ENCODE measurements at places on chromosomes 2 and 18.

DNA sequence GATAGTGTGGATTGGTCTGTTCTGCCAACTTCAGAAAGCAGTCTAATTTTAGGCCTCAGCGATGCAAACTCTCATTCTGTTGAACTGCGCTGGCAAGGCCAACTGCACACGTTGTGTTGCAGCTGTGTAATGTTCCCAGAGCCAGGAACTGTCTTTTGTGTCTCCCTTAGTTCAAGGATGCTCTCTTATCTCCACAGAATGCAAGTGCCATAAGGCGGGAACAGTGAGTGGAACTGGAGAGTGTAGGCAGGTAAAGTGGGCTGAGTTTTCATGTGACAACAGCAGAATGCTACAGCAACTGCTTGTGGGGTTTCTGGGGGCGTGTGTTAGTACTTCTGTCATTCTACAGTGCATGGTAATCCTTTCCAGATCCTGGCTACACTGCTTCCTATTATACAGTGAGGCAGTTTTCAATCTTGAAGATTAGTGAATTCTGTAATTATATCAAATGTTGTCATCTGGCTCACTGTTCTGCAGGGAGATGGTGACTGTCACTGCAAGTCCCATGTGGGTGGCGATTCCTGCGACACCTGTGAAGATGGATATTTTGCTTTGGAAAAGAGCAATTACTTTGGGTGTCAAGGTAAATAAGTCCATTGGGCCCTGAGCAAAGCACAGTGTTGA lies 125.8 kb downstream of the LAMA3 start:
- DNase-seq: no peak

- no peak for DNase-seq
Observed at GRCh38 chr18:72107647-72108383, 436.3 kb downstream of the CBLN2 start.

DNA sequence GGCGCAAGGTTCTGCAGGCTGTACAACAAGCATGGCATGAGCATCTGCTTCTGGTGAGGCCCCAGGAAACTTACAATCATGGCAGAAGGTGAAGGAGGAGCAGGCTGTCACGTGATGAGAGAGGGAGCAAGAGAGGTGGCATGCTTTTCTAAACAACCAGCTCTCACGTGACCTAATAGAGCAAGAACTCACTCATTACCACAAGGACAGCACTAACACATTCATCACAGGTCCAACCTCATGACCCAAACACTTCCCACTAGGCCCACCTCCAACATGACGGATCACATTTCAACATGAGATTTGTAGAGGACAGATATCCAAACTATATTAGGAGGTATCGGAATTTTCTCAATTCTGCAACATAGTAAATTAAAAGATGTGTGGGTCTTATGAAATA lies 108.8 kb upstream of the DLX2 start:
- no peak for DNase-seq

DNA sequence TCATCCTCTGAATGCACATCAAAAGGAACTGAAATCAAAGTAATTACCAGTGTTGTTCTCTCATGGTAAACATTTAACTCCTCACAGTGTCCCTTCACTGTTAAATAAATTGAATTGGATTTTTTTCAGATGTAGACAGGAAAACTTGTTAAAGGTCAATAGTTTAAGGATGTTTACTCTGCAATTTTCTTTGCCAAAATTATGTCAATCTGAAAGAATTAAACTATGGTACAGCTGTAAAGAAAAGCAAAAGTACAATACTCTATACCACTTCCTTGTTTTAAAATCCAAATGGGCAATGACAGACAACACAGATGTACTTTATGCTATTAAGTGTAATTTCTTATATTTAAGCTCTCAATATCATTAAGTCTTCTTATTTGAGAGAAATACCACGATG lies 153.2 kb downstream of the WDPCP start:
- DNase-seq: no peak

DNA sequence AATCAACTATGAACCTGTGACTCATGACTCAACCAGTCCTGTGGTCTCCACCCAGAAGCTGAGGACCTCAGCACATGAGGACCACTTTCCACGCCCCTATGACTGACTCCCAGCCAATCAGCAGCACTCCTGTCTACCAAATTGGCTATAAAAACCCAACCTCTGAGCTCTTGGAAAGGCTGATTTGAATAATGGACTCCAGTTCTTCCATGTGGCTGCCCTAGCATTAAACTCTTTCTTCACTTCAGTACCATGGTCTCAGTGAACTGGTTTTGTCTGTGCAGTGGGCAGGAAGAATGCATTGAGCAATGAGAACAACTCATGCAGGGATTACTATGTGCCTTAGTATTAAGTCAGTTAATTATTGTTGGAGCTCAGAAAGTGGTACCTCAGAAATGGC lies 78.3 kb downstream of the CMPK2 start:
- DNase-seq: no peak

GRCh38 chr18:68837665-68838451 lies 40.0 kb downstream of the CCDC102B start:
- no peak for DNase-seq

DNA sequence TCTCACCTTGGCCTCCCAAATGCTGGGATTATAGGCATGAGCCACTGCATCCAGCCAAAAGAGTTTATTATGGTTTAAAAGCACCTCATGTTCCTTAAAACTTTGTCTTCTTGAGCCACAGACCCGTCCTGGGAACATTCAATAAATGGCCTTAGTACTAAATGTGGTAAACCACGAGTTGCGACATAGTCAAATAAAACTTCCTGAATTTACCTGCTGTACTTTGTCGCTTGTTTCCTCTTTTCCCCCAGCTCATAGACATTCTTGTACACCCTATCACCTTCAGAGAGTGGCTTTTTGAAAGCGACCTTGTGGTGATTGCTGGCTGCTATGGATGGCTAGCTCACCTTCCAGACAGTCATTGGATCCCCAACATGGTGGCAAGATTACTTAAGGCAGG lies 310.4 kb downstream of the LRRTM1 start:
- DNase-seq: no peak

DNA sequence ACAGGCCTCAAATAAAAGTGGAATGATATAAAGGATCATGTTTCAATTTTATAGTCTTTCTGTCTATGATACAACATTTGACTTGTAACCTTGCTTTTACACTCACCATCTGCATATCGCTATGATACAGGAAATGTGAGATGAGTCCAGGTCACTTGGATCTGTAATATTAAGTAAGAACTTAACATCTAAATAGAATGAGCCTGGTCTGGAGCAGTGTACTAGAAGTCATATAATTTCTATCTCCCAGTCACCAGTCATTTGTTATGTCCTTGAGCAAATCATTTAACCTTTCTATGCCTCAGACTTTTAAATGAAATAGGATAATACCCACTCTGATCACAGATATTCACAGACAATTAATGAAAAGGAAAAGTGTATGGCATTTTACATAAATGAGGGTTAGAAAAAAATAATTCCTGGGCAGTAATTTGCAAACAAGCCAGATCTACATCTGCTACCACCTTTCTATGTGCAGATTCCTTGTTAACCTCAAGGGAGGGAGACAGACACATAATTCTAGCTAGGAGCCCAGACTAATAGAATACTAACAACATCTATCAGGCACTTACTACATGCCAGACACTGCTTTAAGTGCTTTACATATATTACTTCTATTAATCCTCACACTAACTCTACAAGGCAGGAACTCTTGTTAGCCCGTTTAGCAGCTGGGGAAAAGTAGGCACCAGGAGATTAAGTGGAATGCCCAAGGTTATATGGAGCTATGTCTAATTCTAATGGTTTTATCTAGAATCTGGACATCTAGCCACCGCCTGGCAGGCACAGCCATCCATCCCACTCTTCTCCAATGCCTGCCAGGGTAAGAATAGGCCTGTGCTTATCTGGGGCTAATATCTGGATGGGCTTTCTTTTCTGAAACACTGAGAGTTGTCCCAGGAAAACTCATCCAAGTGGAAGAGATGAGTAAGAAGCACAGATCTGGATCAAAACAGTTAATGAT lies 313.6 kb upstream of the CDH20 start:
- DNase-seq: no peak

- DNase-seq: no peak
Observed at GRCh38 chr2:193539188-193539587, 1344.5 kb upstream of the TMEFF2 start.

GRCh38 chr2:47062681-47063537 lies 92.2 kb downstream of the STPG4 start:
- DNase-seq: no peak

- peak; percentile 22 for DNase-seq
Observed at GRCh38 chr2:55232863-55233657, 572 bp downstream of the RPS27A start.

DNA sequence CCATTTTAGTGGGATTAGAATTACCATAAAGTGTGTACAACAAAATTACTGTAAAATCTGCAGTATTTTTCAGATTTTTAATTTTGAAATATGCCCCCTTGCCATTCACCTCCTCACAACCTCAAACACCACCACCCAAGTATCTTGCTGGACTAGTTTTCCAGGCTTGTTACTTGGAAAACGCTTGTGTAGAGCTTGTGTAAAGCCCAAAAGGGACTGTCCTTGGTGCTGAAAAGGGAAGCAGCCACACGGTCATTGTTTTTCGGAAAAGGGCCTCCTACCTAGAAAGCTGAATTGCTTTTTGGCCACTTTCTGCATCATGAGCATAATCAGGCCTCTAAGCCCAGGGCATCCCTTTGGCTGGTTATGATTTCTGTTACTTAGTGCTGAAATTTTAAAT lies 563.4 kb downstream of the LRRTM4 start:
- no peak for DNase-seq

- no peak for DNase-seq
Observed at GRCh38 chr2:111071600-111072171, 49.0 kb upstream of the BCL2L11 start.

DNA sequence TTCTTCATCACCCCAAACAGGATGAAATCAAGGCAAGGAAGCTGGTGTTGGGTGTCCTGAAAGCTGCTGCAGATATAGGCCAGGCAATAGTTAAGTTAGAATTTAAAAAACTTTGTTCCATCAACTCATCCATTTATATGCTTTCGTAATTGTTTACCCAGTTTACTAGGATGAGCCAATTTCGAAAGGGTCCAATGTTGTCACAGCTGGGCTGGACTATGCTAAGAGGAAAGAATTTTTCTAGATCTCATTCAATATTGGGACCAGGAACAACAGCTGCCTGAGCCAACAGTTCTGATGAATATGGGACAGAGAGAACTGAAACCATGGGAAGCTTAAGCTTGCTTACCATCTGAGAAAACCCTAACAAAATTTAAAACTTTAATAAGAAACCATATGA lies 21.6 kb upstream of the SP3 start:
- DNase-seq: no peak

- no peak for DNase-seq
Observed at GRCh38 chr2:191756761-191757160, 78.8 kb downstream of the NABP1 start.

DNA sequence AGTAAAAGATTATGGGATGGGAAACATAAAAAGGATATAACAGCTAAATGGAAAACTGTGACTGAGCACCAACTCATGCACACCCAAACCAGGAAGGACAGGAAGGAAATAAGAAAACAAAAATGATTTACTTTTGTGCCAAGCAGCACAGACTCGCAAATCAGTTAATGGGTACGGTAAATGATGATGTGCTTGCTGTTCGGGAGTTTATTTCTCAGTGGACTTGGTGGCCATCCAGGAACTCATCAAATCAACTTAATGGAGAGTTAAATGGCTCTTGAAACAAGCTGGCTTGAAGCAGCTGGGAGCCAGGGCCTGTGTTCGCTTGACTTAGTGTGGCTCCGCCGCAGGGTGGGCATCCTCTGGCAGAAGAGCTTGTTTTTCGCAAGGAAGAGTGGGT lies 36.2 kb downstream of the MTCL1 start:
- no peak for DNase-seq

DNA sequence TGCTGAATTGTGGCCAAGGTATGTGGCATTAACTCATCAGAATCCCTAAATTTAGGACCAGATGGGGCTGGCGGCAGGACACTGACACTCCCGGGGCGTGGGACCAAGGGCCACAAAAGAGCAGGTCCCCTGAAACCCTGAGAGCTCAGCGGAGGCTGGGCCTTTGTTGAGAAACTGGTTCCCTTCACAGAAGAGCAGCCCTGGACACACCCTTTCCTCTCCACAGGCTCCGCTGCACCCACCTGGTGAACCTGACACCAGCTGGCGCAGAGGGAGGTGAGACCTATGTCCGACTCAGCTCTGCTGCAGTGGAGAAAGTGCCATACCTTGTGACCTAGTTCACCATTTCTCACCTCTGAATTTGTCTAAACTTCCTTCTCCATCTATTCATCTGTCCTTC lies 119.5 kb downstream of the RTP5 start:
- DNase-seq: no peak

- DNase-seq: no peak
Observed at GRCh38 chr2:15259356-15259756, 301.8 kb downstream of the NBAS start.

DNA sequence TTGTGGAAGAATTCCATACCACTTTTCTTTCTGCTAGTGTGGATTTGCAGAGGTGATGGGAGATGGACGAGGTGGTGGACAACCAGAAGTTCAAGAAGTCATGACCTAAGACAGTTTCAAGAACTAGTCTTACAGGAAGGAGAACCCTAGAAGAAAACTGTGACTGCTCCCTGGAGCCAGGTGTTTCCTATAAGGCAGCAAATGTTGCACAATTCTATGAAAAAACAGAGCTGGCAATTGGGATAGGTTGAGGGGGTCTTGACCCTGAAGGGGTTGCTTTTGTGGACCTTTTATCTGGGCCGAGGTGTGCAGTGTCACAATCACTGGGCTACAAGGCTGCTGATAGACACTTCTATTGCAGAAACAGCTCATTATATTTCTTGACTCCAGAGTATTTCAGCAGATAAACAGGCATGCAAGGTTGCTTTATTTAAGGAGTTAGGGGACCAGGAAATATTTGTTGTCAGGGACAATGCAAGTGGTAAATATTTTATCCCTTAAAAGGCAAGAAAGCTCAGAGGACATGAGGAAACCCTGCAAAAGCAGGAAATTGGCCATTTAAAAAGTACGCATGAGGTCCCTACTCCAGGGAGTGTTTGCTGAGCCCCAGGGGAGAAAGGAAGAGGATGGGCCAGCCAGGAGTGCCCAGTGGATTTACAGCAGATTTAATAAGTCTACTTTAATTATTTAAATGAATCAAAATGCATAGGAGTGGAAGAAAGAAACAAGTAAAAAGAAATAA lies 22.9 kb downstream of the APCDD1 start:
- DNase-seq: no peak

Measured in activated CD4-positive, CD25-positive, alpha-beta regulatory T cell (primary cell).